ENCODE measurements at places on chromosomes 13 and 19. TPM values are rescaled to one million over a fixed set of nuclear protein-coding genes. Genes with fewer than 3 reads are reported as not detected.

The EPSTI1 gene
- total RNA-seq = 0.87 TPM

The ANGPTL8 gene
- total RNA-seq = not detected

The LYL1 gene
- 5.0 TPM for total RNA-seq

The MISP gene
- total RNA-seq = not detected

The FAAP24 gene
- 0.97 TPM for total RNA-seq

The NCAN gene
- total RNA-seq = not detected
